ENCODE measurements at places on chromosomes 1 and 21.

GRCh38 chr21:38433471-38433870, 64.8 kb downstream of the ERG start:
- no peaks in the 10 kb centered on the region for H3K36me3 ChIP-seq
- H3K27me3 ChIP-seq = no peaks in the 10 kb centered on the region
- no peak for DNase-seq
- H3K4me1 ChIP-seq = peaks cover 23% of the 10 kb centered on the region
- no peak overlapping the region for H3K4me3 ChIP-seq
- H3K27ac ChIP-seq = no peak overlapping the region

GRCh38 chr1:110620250-110620615, 14.1 kb upstream of the KCNA2 start:
- H3K27me3 ChIP-seq = no peaks in the 10 kb centered on the region
- no peak for DNase-seq

DNA sequence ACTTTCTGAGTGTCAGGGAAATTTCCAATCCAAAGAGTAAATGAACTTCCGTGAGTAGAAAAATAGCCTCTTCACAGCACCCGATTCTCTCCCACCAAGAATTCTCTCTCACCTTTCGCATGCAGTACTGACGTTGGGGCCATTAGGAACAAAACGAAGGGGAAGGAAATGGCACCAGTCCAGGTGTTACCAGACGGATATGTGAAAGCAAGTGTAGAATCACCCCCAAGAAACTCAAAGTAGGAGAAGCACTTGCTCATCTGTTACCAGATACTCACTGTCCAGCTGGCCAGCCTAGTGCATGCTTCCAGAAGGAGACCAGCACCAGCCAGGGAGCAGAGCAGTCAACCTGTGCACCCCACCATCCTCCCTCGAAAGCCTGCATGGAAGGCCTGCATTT, 55.1 kb downstream of the ITPKB start:
- H3K36me3 ChIP-seq = peaks cover 29% of the 10 kb centered on the region
- H3K4me3 ChIP-seq = no peak overlapping the region
- H3K27me3 ChIP-seq = no peaks in the 10 kb centered on the region
- peaks cover 20% of the 10 kb centered on the region for H3K4me1 ChIP-seq
- no peak for DNase-seq

- DNase-seq = no peak
- no peaks in the 10 kb centered on the region for H3K27me3 ChIP-seq
- no peaks in the 10 kb centered on the region for H3K4me1 ChIP-seq
- H3K4me3 ChIP-seq = no peak overlapping the region
- no peak overlapping the region for H3K27ac ChIP-seq
Observed at GRCh38 chr1:234355782-234356510, 17.3 kb upstream of the COA6 start.

- H3K4me3 ChIP-seq = no peak overlapping the region
- H3K27me3 ChIP-seq = peaks cover under 1% of the 10 kb centered on the region
- H3K27ac ChIP-seq = peak overlapping the region; percentile 7
- no peaks in the 10 kb centered on the region for H3K36me3 ChIP-seq
- peak; percentile 37 for DNase-seq
Observed at GRCh38 chr1:84991097-84991920, 5.6 kb downstream of the MCOLN2 start.

Measured in CD14-positive monocyte (primary cell).